ENCODE measurements at places on chromosomes 2 and 18. TPM values are rescaled to one million over a fixed set of nuclear protein-coding genes. Genes with fewer than 3 reads are reported as not detected.

GPR155 gene
- 5.8 TPM for total RNA-seq

AGFG1 gene
- total RNA-seq = 80.1 TPM

SERPINB11 gene
- not detected for total RNA-seq

TUBA3D gene
- not detected for total RNA-seq

CDKL4 gene
- 3.7 TPM for total RNA-seq

CRYGD gene
- total RNA-seq = not detected

CHN1 gene
- total RNA-seq = 4.7 TPM

DNAJC5G gene
- total RNA-seq = not detected

ZBTB7C gene
- total RNA-seq = 2.5 TPM

C2orf78 gene
- not detected for total RNA-seq

TRABD2A gene
- total RNA-seq = 0.26 TPM

PLB1 gene
- 4.1 TPM for total RNA-seq

SUCLG1 gene
- 52.2 TPM for total RNA-seq

SERPINB7 gene
- total RNA-seq = 0.11 TPM

NR4A2 gene
- 1.4 TPM for total RNA-seq

CAPG gene
- 288 TPM for total RNA-seq

CTNNA2 gene
- total RNA-seq = not detected

BCL2L11 gene
- 7.2 TPM for total RNA-seq

CABYR gene
- total RNA-seq = 4.8 TPM

EFR3B gene
- 5.4 TPM for total RNA-seq

DNAJB2 gene
- 36.3 TPM for total RNA-seq

ARL4C gene
- 59.3 TPM for total RNA-seq

MAPK4 gene
- total RNA-seq = not detected

DCDC2C gene
- not detected for total RNA-seq

ALLC gene
- not detected for total RNA-seq

FOXI3 gene
- total RNA-seq = not detected

GALR1 gene
- total RNA-seq = not detected

SCN2A gene
- 1.0 TPM for total RNA-seq

SERTAD2 gene
- total RNA-seq = 39.1 TPM

TMEM150A gene
- total RNA-seq = 9.4 TPM

ANKRD30BL gene
- total RNA-seq = not detected

ALPG gene
- total RNA-seq = not detected

WNT10A gene
- total RNA-seq = not detected

SLC11A1 gene
- total RNA-seq = 1.3 TPM

LRP2 gene
- not detected for total RNA-seq

TSGA10 gene
- total RNA-seq = 6.9 TPM

TRAPPC12 gene
- total RNA-seq = 70.2 TPM

ZC3H6 gene
- total RNA-seq = 8.6 TPM

FAM237A gene
- not detected for total RNA-seq

MATN3 gene
- total RNA-seq = 4.3 TPM

DYSF gene
- 0.78 TPM for total RNA-seq

HES6 gene
- 0.86 TPM for total RNA-seq

CYRIA gene
- 25.9 TPM for total RNA-seq

CFAP221 gene
- total RNA-seq = 12.2 TPM
